ENCODE measurements at places on chromosomes 7 and 10.

GRCh38 chr7:94453898-94454297 is 55.7 kb upstream of the CASD1 start:
- no peak for DNase-seq

DNA sequence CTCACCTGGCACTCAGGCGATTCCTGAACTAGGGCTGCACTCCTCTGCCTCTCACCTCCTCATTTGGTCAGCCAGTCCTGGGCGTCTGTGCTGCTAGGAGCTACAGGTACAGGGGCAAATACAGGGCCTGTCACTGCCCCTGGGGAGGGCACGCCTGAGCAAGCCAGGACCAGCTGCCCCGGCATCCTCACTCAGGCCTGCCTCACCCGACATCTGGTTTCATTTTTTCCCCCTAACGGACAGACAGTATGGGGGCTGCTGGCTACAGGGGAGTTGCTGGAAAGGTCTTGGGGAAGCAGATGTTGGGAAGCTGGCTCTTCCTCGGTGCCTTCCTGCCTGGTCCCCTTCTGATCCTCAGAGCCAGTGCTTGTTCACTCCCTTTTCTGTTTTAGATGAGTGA is 77.3 kb upstream of the PPIF start:
- DNase-seq = no peak

DNA sequence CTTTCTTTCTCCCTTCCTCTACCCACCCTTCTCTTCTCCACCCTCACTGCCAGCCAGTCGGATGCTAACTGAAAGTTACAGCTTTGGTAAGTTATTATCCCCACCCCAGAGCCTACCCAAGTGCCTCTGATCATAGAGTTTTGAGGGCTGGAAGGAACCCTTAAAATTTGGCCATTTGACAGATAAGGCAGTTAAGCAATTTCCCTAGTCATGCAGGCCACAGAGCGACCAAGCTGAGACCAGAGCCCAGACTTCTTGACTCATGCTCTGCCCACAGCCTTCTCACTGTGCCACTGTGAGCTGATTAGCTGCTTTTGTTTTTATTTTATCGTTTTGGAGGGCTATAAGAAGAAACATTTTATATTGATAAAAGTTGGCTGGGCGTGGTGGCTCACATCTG is 17.2 kb downstream of the SAP25 start:
- peak; percentile 85 for DNase-seq

GRCh38 chr7:15750727-15751126 is 64.2 kb upstream of the MEOX2 start:
- no peak for DNase-seq

- DNase-seq = no peak
Measured at GRCh38 chr7:73974101-73974947, 53.6 kb upstream of the ELN start.

DNA sequence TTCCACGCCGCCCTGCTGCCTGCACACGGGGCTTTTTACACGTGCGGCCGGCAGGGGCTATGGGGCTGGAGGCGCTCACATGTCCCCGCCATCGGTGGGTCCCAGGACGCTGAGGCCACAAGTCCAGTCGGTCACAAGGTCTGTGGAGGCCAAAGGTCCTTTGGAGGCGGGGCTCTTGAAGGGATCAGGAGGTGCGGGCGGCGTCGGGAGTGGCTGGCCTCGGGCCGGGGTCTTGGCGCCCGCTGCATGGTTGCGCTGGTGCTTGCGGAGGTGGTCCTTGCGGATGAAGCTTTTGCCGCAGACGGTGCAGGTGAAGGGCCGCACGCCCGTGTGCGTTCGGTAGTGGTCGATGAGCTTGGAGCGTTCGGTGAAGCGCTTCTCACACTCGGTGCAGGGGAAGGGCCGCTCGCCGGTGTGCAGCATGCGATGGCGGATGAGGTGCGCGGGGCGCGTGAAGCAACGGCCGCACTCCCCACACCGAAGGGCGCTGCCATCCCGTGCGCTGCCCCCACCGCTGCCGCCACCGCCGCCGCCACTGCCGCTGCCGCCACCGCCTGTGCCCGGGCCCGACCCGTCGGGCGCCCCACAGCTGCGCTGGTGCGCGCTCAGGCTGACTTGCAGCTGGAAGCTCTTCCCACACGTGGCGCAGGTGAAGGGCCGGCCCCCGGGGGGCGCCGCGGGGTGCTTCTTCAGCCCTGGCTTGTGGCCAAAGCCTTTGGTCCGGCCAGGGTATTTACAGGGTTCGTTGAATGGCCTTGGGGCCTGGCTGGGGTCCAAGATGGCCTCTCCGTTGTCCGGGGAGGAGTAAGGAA is 13.7 kb upstream of the ZNF777 start:
- no peak for DNase-seq

DNA sequence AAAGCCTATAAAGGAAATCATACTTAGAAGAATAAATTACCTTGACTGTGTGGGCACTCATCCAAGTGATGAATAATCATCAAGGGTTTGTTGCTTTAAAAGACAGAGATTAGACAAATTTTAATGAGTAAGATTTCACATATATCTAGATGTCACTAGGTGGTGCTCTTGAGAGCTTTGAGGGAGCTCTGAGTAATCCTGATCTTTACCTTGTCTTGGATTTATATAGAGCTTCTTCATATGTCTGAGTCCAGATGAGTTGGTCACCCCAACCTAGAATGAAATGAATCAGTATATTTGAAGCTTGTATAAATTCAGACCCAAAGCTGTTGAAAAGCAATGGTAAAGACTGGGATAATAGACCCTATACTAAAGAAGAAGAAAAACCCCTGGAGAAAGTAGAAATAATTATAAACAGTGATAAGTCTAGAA is 3.7 kb downstream of the AGR2 start:
- peak; percentile 72 for DNase-seq

GRCh38 chr7:101278461-101279292 is 33.8 kb upstream of the FIS1 start:
- DNase-seq = no peak

GRCh38 chr7:127798023-127798422 is 146.0 kb downstream of the SND1 start:
- DNase-seq = no peak

DNA sequence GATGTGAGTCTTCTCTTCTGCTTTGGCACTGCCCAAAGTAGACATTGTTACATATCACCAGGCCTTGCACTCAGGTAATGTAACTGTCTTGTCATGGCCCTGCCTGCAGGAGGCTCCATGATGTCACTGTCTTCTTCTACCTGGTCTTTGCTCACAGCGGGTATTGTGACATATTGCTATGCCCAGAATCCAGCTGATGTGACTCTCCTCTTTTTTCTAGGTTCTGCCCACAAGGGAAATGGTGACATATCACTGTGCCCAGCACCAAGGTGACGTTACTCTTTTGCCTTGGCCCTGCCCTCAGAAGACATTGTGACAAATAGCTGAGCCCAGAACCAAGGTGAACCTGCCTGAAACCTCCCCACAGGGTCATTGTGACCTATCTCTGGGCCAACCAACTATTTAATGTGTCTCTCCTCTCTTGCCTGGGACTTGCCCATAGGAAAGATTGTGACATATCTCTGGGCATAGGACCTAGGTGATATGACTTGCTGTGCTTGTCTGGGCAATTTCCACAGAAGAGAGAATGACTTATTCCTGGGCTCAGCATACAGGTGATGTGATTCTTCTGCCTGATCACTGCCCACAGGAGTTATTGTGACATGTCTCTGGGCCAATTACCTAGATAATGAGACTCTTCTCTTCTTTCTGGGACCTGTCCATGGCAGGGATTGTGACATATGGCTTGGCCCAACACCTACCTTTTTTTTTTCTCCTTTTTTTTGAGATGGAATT is 26.5 kb upstream of the ZNF107 start:
- DNase-seq = no peak

DNA sequence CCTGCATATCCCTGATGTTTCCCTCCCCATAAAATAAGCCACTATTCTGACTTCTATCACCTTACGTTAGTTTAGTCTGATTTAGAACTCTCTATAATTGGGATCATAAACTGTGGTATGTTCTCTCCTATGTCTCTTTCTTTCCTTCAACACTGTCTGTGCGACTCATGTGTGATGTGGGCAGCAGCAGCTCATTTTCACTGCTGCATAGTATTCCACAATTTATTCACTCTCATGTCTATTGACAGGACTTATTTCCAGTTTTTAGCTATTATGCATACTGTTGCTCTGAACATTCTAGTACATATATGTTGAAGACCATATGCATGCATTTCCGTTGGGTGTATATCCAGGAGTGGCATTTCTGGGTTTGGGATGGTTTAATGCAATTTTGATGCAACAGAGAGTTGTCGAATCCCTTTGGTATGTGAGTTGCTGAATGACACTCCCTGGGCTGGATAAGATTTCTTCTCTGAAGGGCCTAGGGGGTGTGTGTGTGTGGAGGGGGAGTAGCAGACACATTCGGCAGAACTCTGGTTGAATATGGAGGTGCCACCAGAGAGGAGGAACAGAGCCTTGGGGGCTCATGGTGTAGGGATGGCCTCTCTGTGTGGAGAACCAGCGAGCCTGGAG is 87.8 kb upstream of the PCBD1 start:
- DNase-seq = no peak

- peak; percentile 96 for DNase-seq
Measured at GRCh38 chr10:58384095-58384494, 1.1 kb upstream of the TFAM start.

- DNase-seq = no peak
Measured at GRCh38 chr7:50803359-50804337, 21.0 kb upstream of the GRB10 start.

GRCh38 chr7:143295870-143296269 is 7.7 kb downstream of the CASP2 start:
- no peak for DNase-seq

DNA sequence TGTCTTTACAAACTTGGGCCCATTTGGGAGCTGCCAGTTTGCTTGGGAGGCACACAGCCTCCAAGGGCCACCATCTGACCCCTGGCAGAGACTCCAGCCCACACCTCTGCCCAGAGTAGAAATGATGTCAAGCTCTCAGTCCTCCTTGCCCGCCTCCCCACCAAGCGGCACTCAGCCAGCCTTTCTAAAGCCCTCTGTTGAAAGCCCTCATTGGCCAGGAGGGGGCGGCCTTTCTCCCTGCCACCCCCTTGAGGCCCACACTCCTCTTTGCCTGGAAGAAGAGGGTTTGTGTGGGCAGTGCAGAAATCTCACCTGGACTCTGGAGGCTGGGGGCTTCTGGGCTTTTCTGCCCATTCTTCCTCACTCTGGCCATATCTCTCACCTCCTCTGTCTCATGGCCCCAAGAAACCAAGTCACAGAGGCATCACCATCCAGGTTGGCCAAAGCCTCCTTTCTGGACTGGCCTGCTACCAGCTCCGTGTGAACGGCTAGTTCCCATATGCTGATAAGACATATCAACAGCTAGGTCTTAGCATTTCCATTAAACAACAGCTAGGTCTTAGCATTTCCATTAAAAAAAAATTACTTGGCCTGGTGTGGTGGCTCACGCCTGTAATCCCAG is 36.1 kb downstream of the UBTD1 start:
- DNase-seq = peak; percentile 8

- DNase-seq = no peak
Measured at GRCh38 chr10:112967200-112967599, 17.2 kb downstream of the TCF7L2 start.

GRCh38 chr10:89458291-89458690 is 43.9 kb downstream of the IFIT5 start:
- no peak for DNase-seq

- peak; percentile 19 for DNase-seq
Measured at GRCh38 chr10:17430647-17431355, 23.6 kb downstream of the ST8SIA6 start.

DNA sequence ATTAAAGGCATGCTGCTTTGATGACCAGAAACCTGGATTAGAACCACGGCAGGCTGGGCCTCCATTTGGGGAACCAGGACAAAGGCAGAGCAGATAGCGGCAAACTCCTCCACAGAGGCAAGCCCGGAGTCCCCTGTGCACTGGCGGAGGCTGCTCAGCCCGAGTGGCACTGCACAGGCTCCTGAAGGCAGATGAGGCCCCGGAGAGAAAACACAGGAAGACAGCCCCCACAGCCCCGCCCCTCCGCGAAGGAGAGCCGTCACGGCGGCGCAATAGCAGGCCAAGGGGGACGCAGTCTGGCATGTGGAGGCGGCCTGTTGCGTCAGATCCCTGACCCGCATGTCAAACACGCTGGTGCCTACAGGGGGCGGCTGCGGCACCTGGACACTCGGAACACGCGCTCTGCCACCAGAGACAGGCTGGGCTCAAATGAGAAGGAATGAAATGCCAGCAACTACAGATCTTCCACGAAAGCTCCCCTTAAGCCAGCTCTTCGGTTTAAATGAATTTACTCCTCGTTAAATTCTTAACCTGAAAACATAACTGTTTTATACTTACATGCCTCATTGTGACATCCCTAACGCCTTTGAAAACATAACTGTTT is 128.5 kb downstream of the MAD1L1 start:
- no peak for DNase-seq

DNA sequence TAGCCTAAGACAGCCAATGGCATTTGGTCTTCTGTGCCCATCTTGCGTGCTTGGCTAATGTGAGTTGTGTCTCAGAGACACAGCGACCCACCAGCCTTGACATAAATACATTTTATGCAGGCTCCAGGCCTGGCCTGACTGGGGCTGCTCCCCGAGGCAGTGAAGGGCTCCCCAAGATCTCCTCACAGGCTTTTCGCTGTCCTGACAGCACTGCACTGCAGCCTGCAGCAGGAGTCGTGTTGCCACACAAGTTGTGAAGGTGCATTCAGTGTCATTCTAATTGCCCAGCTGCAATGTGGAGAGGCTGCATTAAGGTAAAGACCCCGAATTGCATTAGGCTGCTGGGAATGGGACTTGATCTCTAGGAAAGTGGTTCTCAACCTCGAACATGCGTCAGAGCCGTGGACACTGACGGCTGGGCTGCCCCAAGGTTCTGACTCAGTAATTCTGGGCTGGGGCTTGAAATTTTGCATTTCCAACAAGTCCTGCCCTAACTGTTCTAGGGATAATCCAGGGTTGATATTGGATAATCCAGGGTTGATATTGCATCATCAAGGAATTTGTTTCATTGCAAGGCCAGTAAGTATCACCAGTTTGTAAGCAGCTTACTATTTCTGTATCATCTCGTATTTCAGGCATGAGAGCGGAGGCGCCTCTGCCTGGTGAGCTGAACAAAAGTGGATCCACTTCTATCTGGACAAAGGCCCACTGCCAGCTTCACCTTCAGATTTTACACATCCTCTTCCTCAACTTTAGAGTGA is 108.7 kb upstream of the INSIG1 start:
- DNase-seq = no peak

DNA sequence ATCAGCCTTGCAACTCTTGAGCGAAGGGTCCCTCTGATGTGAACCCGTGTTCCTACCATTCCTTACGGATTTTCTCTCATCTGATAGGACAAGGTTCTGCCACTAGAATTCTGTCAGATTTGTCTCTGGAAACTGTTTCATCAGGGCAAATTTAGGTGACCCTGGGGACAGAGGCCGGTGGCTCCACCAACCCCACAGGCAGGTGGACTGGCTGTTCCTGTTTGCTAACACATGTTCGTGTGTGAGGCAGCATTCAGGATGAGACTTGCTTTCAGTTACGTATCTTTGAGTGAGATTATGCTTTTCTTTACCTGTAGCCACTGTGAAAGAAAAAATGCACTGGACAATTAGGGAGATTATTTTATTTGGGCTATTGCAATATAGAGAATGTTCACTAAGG is 449.9 kb downstream of the INHBA start:
- DNase-seq = no peak

DNA sequence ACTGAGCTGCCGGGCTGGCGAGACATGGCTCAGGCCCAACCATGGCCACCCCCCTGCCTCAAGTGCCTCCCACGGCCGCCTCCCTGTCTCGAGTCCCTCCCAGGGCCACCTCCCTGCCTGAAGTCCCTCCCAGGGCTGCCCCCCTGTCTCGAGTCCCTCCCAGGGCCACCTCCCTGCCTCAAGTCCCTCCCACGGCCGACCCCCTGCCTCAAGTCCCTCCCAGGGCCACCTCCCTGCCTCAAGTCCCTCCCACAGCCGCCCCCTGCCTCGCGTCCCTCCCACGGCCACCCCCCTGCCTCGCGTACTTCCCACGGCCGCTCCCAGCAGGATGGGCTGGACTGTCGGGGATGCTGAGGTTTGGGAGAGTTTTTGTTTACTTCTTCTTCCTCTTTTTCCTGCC is 462.5 kb downstream of the PTPRN2 start:
- no peak for DNase-seq
